ENCODE measurements at places on chromosomes 4 and X.

DNA sequence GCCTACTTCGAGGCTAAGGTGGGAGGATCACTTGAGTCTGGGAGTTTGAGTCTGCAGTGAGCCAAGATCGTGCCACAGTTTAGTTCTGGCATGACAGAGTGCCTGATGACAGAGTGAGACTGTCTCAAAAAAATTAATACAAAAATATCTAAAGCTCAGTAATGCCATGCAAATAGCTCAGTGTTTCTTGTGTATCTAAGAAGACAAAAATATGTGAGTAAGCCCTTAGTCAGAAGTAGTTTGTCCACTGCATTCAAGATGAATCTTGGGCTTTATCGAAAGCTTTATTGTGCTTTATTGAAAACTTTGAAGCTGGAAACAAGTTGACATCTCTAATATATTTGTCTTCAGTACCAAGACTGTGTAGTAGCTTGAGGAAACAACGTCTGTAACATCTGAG, 115.9 kb downstream of the GPAT3 start:
- no peak for DNase-seq

GRCh38 chrX:69311936-69312670, 146.8 kb upstream of the PJA1 start:
- DNase-seq, result no peak

DNA sequence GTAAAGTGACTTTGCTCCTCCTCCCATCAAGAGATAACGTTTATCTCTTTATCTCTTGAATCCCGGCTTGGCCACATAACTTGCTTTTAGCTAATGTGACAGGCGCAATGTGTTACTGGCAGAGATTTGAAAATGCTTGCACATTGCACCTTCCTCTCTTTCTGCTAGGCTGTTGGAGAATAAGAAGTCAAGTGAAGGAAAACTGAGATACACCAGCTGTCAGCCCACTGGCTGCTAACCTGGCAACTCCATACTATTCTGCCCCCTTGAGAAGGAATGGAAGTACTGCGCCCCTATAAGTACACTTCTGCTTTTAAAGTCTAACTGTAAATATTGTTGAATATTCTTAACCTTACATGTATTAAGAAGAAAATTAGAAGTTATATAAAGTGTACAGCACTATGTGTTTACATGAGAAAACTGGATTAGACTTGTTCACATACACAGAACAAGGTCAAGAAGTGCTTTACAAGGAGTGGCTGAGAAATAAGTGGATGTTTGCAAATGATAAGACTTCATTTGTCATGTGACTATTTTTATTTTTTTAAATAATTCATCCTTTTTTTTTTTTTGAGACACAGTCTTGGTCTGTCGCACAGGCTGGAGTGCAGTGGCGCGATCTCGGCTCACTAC, 424.5 kb upstream of the CTSO start:
- no peak for DNase-seq

GRCh38 chr4:76641351-76641750, 206.3 kb downstream of the SHROOM3 start:
- DNase-seq, result no peak

Measured in anterior cingulate cortex (tissue), 58 donors.